Liver (tissue), 10 donors: ENCODE measurements at places on chromosomes 13 and 19.

DNA sequence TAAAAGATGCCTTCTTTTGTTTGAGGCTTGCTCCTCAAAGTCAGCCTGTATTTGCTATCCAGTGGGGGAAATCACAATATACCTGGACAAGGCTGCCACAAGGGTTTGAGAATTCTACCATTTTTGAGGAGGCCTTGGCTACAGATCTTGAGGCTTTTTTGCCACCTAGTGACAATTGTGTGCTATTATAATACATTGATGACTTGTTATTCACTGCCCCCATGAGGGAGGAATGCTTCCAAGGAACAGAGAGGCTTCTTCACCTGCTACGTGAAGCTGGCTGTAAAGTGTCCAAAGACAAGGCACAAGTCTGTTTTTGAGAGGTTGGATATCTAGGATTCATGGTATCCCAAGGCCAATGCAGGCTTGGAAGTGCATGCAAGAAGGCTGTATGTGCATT, 72.5 kb downstream of the ZNF708 start:
- DNase-seq: no peak

DNA sequence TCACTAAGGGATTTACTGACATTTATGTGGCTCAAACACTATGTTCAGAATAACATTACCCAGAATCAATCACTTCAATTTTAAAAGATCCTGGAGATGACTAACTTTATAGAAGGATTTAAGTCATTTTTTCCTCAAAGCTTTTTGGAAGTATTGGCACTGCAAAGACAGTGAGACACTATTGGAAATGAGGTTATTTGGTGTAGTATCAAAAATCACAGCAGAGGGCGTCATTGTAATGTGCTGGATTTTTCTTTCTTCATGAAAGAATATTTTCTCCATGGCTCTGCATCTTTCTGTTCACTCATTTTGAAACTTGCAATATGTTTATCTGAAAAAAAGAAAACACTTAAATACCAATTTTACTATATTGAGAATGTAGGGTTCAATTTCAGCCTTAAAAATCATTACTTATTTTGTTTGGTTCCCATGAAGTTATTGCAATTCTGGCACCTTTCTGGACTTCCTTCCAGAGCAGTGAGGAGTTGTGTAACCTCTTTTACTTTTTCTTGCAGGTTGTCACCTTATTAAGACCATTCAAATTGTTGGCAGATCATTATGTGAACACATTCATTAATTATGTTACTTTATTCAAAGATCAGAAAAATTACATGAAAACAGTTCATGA, 3.7 kb upstream of the CSNK1A1L start:
- DNase-seq: no peak

GRCh38 chr19:57273014-57273413, 7.3 kb upstream of the ZNF460 start:
- DNase-seq: no peak

- DNase-seq: no peak
Measured at GRCh38 chr19:14416817-14417231, 2.3 kb downstream of the DDX39A start.

GRCh38 chr13:51397262-51397941, 55.4 kb downstream of the INTS6 start:
- DNase-seq: no peak

DNA sequence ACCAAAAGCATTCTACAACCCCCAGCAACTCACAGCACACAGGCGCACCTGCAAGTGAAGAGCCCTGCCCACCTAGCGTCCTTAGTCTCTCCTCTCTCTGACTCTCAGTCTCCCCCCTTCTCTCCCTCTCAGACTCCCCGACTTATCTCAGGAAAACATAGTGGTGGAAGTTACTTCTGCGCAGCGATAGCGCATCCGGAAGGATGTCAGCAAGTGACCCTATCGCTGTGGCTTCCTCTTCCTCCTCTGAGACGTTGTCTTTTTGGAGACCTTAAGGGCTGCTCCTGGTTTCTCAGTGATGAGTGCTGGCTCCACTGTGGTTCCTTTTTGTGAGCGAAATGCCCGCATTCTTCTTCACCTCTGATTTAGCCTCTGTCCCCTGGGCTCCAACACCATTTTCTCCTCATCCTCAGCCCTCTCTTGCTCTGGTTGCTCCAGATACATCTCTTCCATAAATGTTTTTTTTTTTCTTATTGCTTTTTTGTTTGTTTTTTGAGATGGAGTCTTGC, 1.4 kb upstream of the YIF1B start:
- DNase-seq: peak; percentile 66

DNA sequence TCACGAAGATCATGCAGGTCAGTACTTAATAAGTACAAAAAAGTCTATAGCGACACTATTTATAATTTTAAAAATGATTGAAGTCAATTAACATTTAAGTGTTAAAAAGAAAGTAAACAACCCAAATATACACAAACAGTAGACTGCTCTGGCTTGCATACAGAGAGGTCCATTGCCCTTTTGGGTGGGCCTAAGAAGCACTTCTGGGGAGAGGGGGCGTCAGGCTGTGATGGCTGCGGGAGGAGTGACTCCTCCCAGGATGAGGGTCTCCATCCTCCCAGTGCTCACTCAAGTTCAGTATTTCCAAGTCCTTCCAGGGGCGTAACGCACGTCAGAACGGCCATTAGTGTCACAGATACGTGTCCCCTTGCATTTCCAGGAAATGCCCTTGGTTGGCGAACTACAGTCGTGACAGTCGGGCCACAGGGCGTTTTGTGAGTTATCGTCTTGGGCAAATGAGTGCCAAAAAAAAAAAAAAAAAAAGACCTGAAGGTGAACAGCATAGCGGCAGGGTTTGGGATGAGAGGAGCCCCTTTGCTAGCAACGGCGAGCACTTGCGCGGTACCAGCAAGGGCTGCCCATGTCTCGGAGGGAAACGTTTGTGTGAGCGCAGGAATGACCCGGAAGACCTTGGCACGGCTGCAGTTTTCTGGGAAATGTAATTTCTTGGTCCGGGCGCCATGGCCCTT, at the start of gene SCGB2B2:
Gene SCGB2B2, minus strand, starts transcription at position 463 of the 689 bp plus-strand sequence. CDS start 82,596 bp downstream, outside the sequence.
- DNase-seq: no peak

- DNase-seq: no peak
Measured at GRCh38 chr19:38385804-38386257, 2.0 kb downstream of the GGN start.

- peak; percentile 46 for DNase-seq
Measured at GRCh38 chr19:38543807-38544568, 73.8 kb downstream of the MAP4K1 start.

GRCh38 chr13:36848199-36848982, 29.4 kb downstream of the RFXAP start:
- no peak for DNase-seq

- DNase-seq: no peak
Measured at GRCh38 chr13:41955605-41956004, 5.3 kb downstream of the VWA8 start.

DNA sequence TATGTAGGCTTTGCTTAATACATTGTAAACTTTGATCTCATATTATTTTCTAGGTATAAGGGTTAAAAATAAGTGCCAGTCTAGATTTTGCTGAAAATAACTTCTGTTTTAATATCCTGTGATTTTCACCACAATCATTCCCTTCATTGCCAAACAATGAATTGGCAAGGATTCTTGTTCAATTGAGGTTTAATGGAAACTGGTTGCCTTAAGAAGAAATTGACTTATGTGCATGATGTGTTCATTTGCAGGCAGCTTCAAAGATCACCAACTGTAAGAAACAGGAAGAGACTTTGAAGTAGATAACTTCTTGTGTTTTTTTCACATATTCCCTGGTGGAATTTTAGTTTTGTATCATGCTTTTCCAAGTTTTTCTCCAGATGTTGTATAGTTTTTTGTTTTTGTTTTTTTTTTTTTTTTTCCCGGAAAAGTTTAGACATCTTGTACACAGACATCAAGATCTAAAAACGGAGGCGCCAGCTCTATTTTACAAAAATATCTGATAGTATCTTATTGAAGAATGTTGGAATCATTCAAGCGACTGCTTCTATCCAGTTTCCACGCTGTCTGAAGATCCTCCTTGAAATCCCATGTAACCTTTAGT, 108.3 kb downstream of the POSTN start:
- DNase-seq: no peak

DNA sequence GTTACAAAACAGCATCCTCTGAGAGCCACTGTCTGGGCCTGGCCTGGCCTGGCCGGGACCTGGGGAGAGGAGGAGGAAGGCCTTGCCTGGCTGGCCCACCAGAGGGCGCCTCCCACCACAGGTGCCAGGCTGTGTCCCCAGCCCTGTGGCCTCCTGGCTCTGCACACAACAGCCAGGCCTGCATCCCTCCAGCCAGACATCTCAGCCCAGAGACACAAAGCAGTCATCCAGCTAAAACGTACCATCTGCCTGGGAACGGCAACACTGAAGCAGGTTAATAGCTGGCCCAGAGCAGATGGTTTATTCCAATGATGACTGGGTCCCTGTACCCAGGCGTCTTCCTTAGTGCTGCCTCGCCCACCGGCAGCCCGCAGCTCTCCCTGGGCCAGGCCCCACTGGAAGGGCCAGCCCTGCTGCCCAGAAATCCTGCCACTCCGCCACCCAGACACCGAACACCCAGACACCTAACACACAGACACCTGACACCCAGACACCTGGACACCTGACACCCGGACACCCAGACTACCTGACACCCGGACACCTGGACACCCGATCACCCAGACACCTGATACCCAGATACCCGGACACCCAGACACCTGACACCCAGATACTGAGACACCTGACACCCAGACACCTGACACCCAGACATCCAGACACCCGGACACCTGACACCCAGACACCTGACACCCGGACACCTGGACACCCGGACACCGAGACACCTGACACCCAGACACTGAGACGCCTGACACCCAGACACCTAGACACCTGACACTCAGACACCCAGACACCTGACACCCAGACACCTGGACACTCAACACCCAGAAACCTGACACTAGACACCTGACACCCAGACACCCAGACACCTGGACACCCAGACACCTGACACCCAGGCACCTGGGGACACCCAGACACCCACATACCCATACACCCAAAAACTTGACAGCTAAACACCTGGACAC, 20.1 kb downstream of the C19orf12 start:
- DNase-seq: peak; percentile 76

DNA sequence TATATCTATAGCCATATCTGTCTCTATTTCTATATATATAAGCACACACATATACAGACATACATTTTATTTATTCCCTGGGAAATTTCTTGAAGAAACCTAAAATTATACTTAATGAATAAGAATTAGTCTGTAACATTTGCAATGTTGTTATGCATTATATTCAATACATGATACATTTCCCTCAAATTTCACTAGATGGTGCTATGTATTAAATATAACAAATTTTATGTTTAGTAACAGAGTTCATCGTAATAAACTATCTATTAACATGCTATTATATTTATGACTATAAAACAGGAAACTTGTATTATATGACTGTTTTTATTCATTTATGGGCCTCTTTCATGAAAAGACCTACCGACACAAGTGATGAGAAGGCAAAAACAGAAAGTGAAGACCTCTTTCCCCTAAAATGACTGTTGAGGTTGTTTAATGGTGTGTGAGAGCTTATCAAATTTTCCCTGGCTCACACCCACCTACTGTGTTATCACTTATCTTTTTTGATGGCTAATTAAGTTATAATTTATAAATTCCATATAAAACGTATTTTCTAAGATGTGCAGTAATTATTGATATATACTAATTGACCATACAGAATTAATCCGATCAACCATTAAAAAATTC, 881.9 kb downstream of the SLITRK6 start:
- DNase-seq: no peak

- no peak for DNase-seq
Measured at GRCh38 chr19:58513213-58513693, 1.5 kb upstream of the SLC27A5 start.

DNA sequence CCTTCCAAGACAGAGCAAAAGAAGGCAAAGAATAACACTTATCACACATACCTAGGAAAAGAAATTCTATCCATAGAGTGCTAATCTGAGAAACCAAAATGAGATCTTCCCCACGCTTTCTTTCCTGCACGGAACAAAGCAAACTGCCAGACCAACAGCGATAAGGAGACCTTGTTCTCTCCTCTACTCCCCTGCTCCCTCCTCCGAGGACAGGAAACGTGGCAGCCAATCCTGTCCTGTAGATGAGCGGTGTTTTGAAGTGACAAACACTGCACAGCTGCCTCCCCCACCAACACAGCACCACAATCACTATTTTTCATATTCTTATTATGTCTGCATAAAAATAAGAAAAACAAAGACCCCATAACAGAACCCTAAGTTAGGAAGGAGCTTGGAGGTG, 113.9 kb upstream of the IRS2 start:
- DNase-seq: no peak

- DNase-seq: no peak
Measured at GRCh38 chr19:47598407-47599349, 10.3 kb upstream of the BICRA start.

DNA sequence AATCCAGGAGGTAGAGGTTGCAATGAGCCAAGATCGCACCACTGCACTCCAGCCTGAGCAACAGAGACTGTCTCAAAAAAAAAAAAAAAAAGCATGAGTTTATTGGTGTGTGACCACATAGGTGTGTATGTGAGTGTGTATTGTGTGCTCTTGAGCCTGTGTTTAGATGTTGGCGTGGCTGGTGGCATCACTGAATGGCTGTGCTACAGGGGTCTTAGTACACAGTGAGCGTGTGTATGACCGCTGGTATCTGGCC, 2.5 kb downstream of the SLC1A5 start:
- no peak for DNase-seq

DNA sequence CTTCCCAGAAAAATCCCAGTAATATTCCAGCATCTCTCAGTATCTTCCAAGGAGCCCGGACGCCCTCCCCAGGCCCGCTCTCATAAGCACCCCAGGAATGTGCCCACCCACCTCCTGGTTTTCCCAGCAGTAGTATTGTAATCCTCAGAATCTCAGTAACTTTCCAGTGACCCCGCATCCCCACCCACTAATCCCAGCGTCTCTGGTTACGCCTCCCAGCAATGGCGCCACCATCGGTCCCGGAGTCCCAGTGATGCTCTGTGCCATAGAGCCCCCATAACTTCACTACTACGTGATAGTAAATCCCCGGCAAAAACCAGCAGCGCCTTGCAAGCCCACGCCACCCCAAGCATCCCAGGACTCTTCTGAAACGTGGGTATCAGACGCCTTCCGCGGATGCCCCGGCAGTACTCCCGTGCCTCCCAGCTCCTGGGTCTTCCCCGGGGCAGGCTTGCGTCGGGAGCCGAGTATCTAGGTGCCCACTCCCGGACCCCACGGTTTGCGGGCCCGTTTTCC, 928 bp upstream of the PNPLA6 start:
- DNase-seq: peak; percentile 51

DNA sequence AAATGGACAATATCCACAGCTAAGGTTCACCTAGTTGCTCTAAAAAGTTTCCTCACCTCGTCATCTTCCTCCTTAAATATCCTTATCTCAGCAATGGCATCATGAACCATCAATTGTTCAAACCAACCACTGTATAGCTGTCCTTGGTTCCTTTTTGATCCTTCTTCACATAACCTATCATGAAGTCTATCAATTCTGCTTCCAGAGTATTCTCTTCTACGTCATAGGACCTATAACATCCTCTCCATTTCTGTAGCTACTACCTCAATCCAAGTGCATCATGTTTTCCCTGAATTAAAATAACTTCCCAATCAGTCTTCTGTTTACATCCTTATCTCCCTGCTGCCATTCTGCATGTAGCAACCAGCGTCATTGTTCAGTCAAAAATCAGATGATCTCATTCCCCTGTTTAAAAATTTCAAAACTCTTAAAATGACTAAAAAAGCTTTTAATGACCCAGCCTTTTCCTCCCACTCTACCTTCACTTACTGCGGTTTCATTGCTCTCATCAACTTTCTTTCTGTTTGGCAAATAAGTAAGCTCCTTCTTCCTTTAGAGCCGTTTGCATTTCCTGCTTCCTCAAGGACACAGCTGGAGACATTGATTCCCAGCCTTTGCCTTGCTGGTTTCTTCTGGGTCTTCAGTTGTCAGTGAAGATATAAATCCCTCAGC, 223.9 kb upstream of the MIR17HG start:
- no peak for DNase-seq
